Pulmonary artery endothelial cell (primary cell): ENCODE measurements at places on chromosomes 3 and 15. TPM values are rescaled to one million over a fixed set of nuclear protein-coding genes. Genes with fewer than 3 reads are reported as not detected.

DNA sequence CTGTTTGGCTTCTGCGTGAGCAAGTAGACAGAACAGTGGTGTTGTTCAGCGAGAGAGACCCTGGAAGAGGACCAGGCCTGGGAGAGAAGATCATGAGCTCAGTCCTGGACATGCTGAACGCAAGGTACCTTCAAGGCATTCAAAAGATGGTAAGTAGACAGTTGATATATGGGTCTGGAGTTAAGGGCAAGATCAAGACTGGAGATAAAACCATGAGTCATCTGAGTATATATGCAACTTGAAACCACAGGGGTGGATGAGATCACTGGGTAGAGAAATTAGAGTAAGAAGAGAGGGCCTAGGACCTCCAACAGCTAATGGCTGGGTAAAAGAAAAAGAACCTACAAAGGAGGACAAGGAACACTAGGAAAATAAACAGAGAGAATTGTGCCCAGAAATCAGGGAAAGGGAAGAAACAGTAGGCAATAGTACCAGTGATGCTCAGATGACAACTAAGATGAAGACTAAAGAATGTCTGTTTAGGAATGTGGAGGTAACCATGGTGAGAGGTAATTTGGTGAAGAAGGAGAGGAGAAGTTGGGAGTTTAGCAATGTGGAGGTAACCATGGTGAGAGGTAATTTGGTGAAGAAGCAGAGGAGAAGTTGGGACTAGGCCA lies 343.2 kb upstream of the ADAMTS9 start:
- no peak for DNase-seq

DNA sequence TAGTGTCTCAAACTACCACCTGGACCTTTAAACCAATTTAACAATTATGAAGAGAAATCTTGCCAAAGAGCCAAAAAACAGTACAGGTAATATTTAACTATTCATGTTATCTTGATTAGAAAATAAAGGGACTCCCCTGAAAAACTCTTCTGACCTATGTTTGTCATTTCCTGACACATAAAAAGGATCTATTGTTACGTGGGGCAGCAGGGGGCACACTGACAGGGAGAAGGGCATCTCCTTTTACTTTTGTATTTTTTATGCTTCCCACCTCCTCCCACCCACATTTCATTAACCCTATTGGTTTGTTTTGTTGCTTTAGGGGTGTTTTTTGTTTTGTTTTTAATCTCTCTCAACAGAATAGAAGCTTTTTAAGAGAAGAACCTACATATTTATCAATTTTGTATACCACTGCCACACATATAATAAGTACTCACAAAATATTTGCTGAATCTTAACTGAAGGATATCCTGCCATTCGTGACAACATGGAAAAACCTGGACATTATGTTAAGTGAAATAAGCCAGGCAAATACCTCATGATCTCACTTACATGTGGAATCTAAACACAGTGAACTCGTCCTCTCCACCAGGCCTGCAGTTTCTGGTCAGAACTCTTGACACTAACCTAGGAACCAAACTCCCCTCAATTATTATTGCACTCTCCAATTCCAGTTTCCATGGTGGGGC lies 17.7 kb downstream of the STAG1 start:
- no peak for DNase-seq

DNA sequence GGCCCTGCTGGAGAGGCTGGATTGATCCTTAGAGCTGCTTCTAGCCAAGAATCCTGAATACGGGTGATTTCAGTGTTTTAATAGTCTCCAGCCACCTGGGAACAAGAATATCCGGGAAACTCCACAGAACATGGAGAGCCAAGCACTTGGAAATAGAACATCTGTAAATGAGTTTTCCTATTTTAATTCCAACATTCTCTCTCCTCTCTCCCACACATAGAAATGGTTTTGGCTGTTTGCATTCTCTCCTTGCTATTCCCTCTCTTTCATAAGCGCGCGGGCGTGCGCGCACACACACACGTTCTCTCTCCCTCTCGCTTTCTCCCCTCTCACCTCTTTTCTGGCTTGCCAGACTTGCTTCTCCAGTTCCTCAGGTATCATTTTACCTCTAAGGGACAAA lies 50.6 kb downstream of the GADL1 start:
- DNase-seq, result no peak

DNA sequence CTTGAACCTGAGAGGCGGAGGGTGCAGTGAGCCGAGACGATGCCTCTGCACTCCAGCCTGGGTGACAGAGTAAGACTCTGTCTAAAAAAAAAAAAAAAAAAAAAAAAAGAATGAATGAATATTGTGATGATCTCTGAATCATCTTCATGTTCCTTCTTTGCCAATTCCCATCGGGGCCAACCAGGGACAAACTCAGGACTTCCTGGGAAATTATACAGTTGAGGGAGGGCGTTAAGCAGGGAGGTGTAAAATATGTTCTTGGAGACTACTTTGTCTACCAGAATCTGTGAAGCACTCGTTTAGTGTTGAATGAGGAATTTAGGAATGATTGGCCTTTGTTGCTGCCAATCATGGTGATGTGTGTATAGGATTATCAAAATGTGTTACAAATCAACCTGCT lies 210.6 kb downstream of the PTPRG start:
- no peak for DNase-seq

WDR49 gene
- total RNA-seq, result 0.07 and 0.20 TPM in 2 replicates

SNTN gene
- total RNA-seq, result not detected in 2 replicates

DNA sequence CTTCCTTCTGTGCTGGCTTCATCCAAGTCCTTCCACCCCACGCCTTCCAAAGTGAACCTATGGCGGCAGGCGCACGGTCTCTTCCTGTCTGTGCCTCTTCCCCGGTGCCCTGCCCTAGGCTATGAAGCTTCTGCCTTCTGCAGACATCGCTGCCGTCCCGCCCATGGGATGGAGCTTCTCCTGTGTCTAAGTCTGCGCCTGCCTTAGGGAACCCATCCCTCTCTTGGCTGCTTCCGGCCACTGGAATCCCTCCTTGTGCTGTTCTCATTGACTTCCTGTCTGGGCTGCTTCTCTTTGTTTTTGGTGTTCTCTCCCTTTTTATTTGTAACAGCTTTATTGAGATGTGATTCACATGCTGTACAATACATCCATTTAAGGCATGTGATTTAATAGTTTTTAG lies 17.2 kb downstream of the CHCHD6 start:
- no peak for DNase-seq

SMCO1 gene
- total RNA-seq, result 0.07 TPM in 1 of 2 replicates, not detected in the other

DNA sequence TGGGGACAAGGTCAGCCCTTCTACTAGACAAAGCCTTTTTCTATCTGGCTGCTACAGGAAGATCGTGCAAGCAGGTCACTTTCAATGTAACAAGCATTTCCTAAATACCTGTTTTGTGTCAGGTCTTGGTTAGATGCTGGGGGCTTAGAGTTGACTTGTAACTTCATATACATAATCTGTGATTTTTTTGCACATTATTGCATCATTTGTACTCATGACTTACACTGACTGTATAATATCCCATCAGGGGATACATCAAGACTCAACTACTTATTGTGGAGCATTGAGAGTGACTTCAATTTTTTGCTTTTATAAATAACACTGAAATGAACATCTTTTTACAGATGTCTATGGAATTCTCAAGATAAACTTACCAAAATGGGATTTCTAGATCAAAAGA lies 68.9 kb downstream of the ABTB1 start:
- no peak for DNase-seq
